HepG2 (cell line): ENCODE measurements at places on chromosomes 6 and 20. TPM values are rescaled to one million over a fixed set of nuclear protein-coding genes. Genes with fewer than 3 reads are reported as not detected.
A peak's percentile ranks its signal among the peaks of the same experiment; 100 is the strongest.

Gene PSORS1C2
- not detected in 2 replicates for total RNA-seq

Gene PHACTR1
- total RNA-seq = 0.09 TPM in 1 of 2 replicates, not detected in the other

Gene NR2E1
- not detected in 2 replicates for total RNA-seq

Gene NMBR
- total RNA-seq = not detected in 2 replicates

Gene ID1
- total RNA-seq = 315 and 419 TPM in 2 replicates

Gene TCF15
- not detected in 2 replicates for total RNA-seq

Gene TBX18
- total RNA-seq = not detected in 2 replicates

Gene ARMC2
- total RNA-seq = 3.2 and 4.4 TPM in 2 replicates

Gene STMND1
- not detected in 2 replicates for total RNA-seq

GRCh38 chr6:149045404-149045803, 272.1 kb upstream of the TAB2 start:
- no peak overlapping the region for H3K4me3 ChIP-seq
- no peaks in the 10 kb centered on the region for H3K36me3 ChIP-seq
- no peaks in the 10 kb centered on the region for H3K27me3 ChIP-seq
- no peak overlapping the region for H3K27ac ChIP-seq
- DNase-seq = peak; percentile 33

DNA sequence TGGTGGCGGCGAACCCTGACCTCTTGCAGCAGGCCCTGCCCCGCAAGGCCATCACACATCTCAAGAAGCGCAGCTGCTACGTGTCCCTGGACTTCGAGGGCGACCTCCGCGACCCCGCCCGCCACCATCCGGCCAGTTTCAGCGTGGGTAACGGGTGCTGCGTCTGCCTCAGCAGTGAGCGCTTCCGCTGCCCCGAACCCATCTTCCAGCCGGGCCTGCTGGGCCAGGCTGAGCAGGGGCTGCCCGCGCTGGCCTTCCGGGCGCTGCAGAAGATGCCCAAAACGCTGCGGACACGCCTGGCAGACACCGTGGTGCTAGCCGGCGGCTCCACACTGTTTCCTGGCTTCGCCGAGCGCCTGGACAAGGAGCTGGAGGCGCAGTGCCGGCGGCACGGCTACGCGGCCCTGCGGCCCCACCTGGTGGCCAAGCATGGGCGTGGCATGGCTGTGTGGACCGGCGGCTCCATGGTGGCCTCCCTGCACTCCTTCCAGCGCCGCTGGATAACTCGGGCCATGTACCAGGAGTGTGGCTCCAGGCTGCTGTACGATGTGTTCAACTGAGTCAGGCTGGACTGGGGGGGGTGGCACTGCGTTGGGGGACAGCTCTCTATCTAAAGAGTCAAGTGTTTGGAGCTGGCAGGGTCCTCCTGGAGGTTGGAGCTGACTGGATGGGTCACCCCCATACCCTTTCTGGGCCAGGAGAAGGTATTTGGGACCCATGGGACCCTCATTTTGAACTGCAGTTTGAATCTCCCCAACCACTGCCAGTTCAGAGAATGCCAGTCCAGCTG, 1.1 kb downstream of the ACTL10 start:
- H3K27ac ChIP-seq = no peak overlapping the region
- peaks cover 41% of the 10 kb centered on the region for H3K36me3 ChIP-seq
- H3K27me3 ChIP-seq = no peaks in the 10 kb centered on the region
- DNase-seq = no peak

DNA sequence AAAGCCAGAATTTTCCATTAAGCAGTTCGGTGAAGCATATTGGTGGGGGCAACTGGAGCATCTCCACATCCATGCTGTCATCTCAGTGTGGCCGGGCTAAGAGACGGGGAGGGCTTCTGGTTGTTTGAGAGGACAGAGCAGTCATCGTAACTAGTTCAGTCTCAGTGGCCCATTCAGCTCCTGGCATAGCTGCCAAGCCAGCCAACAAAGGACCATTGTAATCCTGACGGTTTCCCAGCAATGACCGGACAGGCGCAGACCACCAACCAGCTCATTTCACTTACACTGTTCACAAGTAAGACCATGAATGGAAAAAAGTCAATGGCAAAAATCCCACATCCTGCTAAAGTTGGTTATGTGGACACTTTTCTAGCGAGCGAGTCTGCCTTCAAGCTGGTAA, 14.9 kb upstream of the HDDC2 start:
- H3K4me1 ChIP-seq = peaks cover 6% of the 10 kb centered on the region; the same call in 1 of the 2 replicates
- DNase-seq = no peak
- peaks cover 16% of the 10 kb centered on the region; the same call in 1 of the 3 replicates for H3K27me3 ChIP-seq
- H3K27ac ChIP-seq = no peak overlapping the region
- no peak overlapping the region for H3K4me3 ChIP-seq

GRCh38 chr20:46190478-46191167, 72.5 kb downstream of the CD40 start:
- no peak for DNase-seq
- no peaks in the 10 kb centered on the region; the same call in none of the 2 replicates for H3K27me3 ChIP-seq
- no peak overlapping the region for H3K4me3 ChIP-seq
- no peaks in the 10 kb centered on the region for H3K36me3 ChIP-seq

DNA sequence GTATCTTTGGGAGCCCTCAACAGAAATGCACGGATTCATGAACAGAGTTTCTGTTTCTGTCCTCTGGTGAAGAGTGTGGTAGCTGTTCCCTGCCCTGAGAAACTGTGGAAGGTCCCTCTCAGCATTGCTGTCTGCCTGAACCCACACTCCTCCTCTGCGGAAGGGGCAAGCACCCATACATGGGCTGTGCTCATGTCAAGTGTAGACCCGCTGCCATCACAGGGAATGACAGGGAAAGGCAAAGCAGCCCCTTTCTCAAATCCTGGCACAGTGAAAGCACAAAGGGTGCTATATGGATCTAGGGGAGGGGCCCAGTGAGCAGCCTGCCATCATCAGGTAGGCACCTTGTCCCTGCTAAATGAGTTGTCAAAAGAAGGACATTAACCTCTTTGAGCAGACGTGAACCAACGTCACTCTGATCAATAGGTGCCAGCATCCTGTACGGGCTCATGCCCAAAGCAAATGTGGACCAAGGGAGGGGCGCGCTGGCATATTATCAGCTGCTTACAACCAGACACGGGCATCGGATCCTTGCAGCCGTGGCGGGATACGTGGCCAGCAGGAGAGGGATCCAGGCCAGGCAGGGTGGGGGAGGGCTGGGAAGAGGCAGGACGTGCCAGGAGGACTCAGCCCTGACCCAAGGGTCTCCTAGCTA, 231.2 kb upstream of the PMEPA1 start:
- H3K4me1 ChIP-seq = no peaks in the 10 kb centered on the region
- no peak overlapping the region for H3K27ac ChIP-seq
- peaks cover 1% of the 10 kb centered on the region; the same call in 1 of the 2 replicates for H3K27me3 ChIP-seq

DNA sequence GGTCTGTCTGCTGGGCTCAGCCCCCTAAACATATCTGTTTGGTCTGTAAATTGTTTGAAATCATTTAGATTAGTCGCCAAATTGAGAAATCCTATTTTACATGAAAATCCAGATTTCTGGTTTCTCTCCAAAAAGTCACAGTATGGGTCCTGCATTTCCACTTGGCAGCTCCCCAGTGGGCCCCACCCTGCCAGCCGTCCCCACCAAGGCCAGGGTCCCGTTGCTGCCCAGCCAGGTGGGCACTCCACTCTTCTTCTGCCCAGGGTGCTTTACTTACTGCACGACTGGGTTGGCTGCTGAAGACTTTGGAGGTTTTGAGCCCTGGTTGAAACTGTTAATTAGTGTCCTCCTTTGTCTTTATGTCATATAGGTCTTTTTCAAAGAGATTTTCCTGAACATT, 50.4 kb downstream of the ARFGEF2 start:
- H3K4me3 ChIP-seq = no peak overlapping the region
- no peaks in the 10 kb centered on the region for H3K27me3 ChIP-seq
- no peak for DNase-seq
- peaks cover 38% of the 10 kb centered on the region for H3K36me3 ChIP-seq
- H3K27ac ChIP-seq = no peak overlapping the region

DNA sequence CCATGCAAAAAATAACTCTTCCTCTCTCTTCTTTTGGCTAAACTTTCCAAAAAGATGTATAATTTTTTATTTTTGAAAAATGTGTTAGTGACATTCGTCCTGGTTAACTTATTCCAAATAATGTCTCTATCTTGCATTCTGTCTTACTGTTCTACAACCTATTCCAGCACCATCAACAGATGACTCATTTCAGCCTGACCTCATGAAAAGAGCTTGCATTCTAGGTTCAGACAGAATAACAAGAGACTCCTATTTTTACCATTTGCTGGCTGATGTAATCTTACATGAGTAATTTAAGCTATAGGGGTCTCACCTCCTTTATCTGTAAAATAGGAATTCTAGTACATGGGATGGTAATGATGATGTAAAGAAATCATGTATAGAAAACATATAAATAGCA, 109.0 kb downstream of the FUT9 start:
- H3K27ac ChIP-seq = no peak overlapping the region
- no peak for DNase-seq
- no peaks in the 10 kb centered on the region for H3K4me1 ChIP-seq
- no peak overlapping the region for H3K4me3 ChIP-seq
- no peaks in the 10 kb centered on the region for H3K36me3 ChIP-seq

- no peaks in the 10 kb centered on the region for H3K4me1 ChIP-seq
- DNase-seq = no peak
- H3K4me3 ChIP-seq = no peak overlapping the region
Measured at GRCh38 chr6:170211404-170212025, 79.4 kb downstream of the DLL1 start.

GRCh38 chr6:118869350-118869749, 24.6 kb upstream of the ASF1A start:
- no peaks in the 10 kb centered on the region for H3K27me3 ChIP-seq
- no peak for DNase-seq
- H3K36me3 ChIP-seq = no peaks in the 10 kb centered on the region

DNA sequence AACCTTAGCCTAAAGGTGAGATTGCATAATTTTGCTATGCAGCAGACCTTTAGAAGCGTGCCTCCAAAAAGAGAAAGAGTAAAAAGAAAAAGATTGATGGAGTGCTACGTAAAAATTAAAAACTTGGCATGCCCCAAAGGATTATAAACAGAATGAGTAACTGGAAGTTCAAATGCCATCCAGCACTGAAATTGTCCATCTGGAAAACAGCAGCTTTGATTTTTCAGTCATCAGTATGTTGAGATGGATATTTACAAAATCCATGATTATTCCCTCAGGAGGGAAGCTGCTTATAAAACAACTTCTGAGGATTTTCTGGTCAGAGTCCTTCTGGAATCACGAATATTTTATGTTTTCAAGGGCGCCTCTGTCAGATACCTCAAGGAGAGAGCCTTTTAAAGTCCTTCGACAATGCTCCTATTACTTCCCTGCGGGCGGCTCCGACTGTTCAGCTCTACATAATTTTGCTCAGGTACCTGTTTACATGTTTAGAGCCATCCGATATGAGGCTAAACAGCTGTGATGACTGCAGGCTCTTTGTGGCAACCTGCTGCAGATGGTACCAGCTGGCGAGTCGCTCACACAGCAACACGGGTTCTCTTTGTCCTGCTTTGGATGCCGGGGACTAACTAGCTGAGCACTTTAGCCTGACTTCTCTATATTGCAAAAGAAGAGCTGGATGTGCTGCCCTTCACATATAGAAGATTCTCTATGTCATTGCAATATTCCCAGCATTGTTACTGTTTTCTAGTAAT, 83.3 kb downstream of the RCAN2 start:
- H3K27ac ChIP-seq = no peak overlapping the region
- no peak overlapping the region for H3K4me3 ChIP-seq
- no peaks in the 10 kb centered on the region for H3K27me3 ChIP-seq
- H3K36me3 ChIP-seq = no peaks in the 10 kb centered on the region
- no peak for DNase-seq
- H3K4me1 ChIP-seq = no peaks in the 10 kb centered on the region

- H3K27me3 ChIP-seq = peaks cover 2% of the 10 kb centered on the region; the same call in 1 of the 2 replicates
- H3K4me3 ChIP-seq = no peak overlapping the region
- no peak for DNase-seq
- no peak overlapping the region for H3K27ac ChIP-seq
- H3K4me1 ChIP-seq = no peaks in the 10 kb centered on the region
- H3K36me3 ChIP-seq = no peaks in the 10 kb centered on the region
Measured at GRCh38 chr20:58102744-58103516, 125.5 kb downstream of the ANKRD60 start.

DNA sequence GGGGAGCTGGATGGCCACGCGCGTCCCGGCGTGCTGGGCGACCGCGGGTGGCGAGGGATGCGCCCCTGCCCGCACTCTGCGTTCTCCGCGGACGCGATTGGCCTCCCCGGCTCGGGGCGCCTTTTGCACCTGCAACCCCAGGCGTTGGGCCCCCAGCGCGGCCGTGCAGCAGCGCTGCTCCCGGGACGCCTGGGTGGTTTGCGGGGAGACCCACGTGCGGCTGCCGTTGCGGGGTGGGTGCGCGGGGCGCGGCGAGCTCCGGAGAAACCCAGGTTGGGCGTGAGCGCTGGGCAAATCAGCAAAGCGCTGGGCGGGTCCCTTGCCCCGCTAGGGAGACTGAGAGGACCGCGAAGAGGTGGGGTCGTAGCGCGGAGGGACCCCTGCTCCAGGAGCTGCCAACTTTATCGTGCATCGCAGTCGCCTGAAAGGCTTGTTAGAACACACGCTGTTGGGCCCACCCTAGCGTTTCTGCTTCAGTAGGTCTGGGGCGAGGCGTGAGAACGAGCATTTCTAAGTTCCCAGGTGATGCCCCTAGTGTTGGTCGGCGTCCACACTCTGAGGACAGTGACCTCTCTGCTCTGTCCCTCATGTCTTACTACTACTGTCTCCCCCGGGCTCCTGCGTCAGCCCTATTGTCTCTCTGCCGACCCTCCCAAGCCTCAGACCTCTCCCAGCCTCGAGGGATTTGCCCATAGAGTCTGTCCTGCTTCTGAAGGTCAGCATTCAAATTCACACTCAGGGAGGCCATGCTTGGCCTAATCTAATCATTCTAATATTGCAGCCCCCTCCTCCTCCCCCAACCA, 538 bp upstream of the ZFP64 start:
- DNase-seq = peak; percentile 83
- H3K4me3 ChIP-seq = peak overlapping the region; percentile 98
- no peaks in the 10 kb centered on the region; the same call in 2 of the 3 replicates for H3K27me3 ChIP-seq
- H3K36me3 ChIP-seq = no peaks in the 10 kb centered on the region
- peak overlapping the region; percentile 81 for H3K27ac ChIP-seq

DNA sequence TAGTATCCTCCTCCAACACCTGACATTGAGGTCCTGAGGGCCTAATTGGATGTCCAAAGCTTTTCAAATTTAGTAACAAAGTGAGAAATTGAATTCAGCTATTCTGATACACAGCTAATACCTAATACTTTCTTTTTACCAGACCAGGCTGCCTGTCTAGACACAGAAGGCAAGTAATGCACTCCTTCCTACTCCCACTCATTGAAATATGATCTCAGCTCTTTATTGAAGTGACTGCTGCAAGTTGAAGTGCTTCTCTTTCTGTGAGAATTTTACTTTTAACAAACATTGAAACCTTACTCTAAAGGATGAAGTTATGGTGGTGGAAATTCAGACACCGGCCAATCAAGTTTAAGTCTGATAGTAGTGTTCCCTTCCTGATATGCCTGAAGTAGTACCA, 90.8 kb upstream of the OGFRL1 start:
- no peaks in the 10 kb centered on the region for H3K36me3 ChIP-seq
- no peaks in the 10 kb centered on the region for H3K27me3 ChIP-seq
- no peak overlapping the region for H3K27ac ChIP-seq
- DNase-seq = no peak
- no peaks in the 10 kb centered on the region for H3K4me1 ChIP-seq
